ENCODE measurements at places on chromosomes 7 and 10.

GRCh38 chr7:35537067-35538023 lies 157.6 kb downstream of the HERPUD2 start:
- DNase-seq = peak; percentile 80

DNA sequence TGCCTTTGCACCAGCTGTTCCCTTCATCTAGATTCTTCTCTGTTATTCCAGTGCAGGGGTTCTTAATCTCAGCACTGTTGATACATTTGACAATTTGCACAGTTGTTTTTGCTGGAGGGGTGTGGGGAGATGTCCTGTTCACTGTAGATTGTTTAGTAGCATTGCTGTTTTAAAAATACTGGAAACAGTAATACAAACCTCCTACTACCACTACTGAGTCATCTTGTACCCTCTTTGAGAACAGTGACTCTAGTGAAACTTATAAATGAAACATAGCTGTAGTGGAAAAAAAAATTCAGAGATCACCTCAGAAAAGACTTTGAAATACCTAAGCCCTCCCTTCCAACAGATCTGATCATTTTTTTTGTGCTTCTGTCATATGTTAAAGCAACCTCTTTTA lies 154.8 kb upstream of the TMEM196 start:
- no peak for DNase-seq

DNA sequence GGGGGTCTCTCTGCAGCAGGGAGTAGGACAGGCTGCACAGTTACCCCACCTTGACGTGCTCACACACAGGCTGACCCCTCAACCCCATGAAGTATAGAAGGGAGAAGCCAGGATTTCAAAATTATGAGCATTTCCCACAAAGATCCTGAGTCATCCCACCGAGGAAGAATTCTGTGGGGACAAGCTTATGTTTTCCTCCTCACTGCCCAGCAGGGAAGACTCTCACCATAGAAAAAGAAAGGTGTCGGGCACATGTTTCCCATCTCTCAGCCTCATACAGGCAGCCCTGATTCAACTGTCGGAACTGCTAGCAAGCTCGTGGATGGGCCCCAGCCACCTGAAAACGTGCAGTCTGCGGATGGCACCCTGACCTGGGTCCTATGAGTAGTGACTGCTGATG lies 499.7 kb upstream of the MKI67 start:
- no peak for DNase-seq

DNA sequence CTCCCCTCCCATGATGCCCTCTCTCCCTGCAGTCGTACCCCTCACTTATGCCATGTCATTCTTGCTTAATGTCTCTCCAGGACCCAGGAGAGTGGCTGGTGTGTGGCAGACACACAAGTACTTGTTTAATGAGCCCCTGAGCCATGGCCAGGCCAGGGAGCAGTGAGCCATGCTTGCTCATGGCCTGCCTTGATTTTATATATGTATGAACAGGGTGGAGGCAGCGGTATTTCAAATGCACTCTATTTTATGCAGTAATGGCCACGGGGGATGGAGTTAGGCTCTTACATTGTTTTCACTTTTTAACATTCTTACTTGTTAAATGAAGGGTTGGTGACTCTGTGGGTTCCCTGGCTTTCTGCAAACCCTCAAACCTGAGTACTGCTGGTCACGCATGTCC lies 144.8 kb downstream of the FANK1 start:
- no peak for DNase-seq

DNA sequence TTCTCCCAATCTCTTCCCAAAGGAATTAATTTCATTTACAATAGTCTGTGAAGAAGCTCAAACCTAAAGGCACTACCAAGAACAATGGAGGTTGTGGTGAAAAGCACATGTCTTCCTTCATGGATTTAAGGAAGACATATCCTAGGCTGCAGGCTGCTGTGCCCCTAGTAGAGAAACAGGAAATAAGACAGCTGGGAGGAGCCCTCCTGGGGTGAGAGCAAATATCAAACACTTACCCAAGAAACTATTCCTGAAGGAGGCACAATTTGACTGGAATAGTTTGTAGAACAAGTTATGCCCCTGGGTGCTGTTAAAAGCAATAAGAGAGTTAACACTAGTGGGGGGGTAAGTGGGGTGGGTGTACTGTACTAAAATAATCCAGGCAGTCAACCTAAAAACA lies 30.1 kb downstream of the PDZD8 start:
- no peak for DNase-seq

GRCh38 chr10:126075009-126075408 lies 178.6 kb downstream of the FANK1 start:
- no peak for DNase-seq

DNA sequence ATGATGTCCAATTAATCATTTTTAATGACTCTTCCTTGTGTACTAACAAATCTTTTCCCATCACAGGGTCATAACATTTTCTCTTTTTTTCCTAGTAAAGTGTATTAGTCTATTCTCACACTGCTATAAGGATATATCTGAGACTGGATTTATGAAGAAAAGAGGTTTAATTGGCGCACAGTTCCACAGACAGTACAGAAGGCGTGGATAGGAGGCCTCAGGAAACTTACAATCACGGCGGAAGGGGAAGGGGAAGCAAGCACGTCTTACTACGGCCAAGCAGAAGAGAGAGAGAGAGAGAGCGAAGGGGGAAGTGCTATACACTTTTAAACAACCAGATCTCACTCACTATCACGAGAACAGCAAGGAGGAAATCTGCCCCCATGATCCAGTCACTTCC lies 359.4 kb upstream of the NFE2L3 start:
- no peak for DNase-seq

- no peak for DNase-seq
Measured at GRCh38 chr7:32108651-32109050, 38.4 kb upstream of the PDE1C start.

- no peak for DNase-seq
Measured at GRCh38 chr10:5291501-5292195, 73.1 kb upstream of the UCN3 start.

- DNase-seq = no peak
Measured at GRCh38 chr7:132897093-132897687, 184.7 kb downstream of the CHCHD3 start.

- no peak for DNase-seq
Measured at GRCh38 chr7:130641497-130641896, 27.1 kb downstream of the COPG2 start.

GRCh38 chr10:120422457-120422856 lies 34.6 kb upstream of the PLPP4 start:
- no peak for DNase-seq

DNA sequence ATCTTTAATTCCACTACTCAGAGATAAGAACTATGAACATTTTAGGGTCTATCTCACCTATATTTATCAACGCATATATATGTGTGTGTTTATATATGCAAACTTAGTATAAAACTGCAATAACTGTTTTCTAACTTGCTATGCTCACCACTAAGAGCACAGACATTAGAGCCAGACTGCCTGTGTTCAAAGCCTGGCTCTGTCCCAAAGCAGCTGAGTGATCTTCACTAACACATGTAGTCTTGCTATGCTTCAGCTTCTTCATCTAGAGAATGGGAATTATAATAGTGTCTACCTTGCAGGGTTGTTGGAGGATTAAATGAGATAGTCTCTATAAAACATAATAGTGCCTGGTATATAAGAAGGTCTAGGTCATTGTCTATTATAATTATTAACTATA lies 165.5 kb downstream of the MAGI2 start:
- DNase-seq = no peak

DNA sequence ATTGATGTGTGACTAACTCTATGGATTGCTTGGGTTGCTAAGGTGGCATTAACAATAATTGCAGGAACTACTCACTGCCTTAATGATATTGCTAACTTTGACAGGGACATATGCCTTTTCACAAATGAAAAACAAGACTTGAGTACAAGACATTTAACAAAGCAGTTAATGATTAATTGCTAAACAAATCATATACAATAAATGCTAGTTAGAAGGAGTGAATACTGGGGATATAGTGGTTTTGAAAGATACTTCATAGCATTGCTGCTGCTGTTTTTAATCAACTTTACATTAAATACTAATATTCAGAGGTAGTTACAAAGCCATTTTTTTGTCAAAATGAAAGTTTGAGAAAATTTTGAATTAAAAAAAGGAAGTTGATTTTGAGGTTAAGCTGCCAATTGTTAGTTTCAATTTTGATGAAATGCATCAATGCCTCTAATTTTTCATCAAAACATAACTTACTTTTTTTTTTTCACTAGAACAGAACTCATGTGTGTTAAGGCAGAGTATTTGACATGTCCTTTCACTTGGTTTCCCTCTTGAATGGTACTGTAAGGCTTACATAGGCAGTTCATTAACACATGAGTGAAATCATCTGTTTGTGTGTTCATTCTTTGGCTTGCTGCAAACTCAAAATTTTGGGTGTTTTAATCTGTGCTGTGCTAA lies 106.2 kb upstream of the SEMA3D start:
- no peak for DNase-seq

DNA sequence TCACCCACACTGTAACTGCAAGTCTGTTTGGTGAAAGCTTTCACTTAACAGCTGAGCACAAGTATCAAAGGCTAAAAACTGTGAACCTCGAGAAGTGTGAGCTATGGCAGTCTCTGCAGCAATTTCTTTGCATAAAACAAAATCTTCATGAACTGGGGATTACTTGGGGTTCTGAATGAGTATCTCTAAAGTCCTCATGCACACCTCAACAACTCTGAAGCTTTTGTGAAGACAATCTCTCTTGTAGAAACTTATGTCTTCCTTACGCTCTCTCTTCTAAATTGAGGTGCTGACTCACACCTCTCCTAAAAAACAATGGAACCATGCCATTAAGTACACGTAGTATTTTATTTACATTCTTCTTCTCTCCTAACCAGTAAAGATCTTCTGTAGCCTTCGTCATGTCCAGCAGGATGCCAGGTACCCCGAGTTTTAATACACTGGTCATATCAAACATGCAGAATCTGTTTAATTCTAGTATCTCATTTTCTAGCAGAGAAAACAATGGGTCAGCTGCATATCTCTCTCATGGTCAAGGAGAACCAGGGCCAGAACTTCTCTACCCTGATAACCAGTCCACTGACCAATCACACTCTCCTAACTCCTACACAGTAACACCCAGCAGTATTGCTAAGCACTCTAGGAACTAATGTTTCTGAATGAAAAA lies 76.9 kb downstream of the UBE2H start:
- no peak for DNase-seq

- no peak for DNase-seq
Measured at GRCh38 chr10:98570834-98571233, 124.1 kb upstream of the HPS1 start.

- DNase-seq = peak; percentile 57
Measured at GRCh38 chr10:19922236-19922963, 106.2 kb downstream of the PLXDC2 start.

GRCh38 chr10:85979598-85979997 lies 387.0 kb downstream of the GRID1 start:
- DNase-seq = no peak

- DNase-seq = no peak
Measured at GRCh38 chr10:124345521-124345920, 73.2 kb downstream of the OAT start.

- DNase-seq = no peak
Measured at GRCh38 chr7:121107923-121108498, 119.5 kb downstream of the CPED1 start.

GRCh38 chr10:8298896-8299570 lies 244.5 kb downstream of the GATA3 start:
- DNase-seq = no peak

GRCh38 chr7:39623732-39624441 lies 515 bp downstream of the RALA start:
- DNase-seq = peak; percentile 47

GRCh38 chr7:124449896-124450295 lies 315.7 kb downstream of the GPR37 start:
- no peak for DNase-seq

- DNase-seq = no peak
Measured at GRCh38 chr7:52017802-52018679, 701.4 kb upstream of the COBL start.

GRCh38 chr10:126935263-126935946 lies 30.2 kb downstream of the DOCK1 start:
- DNase-seq = peak; percentile 30

- no peak for DNase-seq
Measured at GRCh38 chr7:82818171-82818570, 344.5 kb downstream of the PCLO start.

DNA sequence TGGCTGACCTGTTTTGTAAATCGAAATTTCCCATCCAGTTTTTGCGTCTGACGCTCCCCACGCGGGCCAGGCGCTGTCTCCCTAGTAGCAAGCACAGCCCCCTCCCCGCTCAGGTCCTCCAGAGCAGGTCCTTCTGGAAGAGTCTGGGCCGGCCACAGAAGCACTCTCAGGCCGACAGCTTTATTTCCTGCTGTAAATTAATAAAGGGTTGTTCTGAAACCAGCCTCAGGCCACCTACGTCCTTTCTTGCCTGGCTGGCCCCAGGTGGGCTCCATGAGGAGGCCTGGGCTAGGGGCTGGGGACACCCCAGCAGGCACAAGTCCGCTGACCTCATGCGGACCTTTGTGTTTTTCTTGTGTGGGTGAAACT lies 35.2 kb downstream of the CAMK2B start:
- DNase-seq = no peak

- no peak for DNase-seq
Measured at GRCh38 chr7:3065724-3066143, 22.1 kb upstream of the CARD11 start.
